Naive thymus-derived CD8-positive, alpha-beta T cell (primary cell): ENCODE measurements at places on chromosomes 7 and 10. TPM values are rescaled to one million over a fixed set of nuclear protein-coding genes. Genes with fewer than 3 reads are reported as not detected.

The IL2RA gene
- 1.4 TPM for total RNA-seq

The RASA4 gene
- total RNA-seq, result 60.9 TPM

The TAS2R4 gene
- 3.4 TPM for total RNA-seq

DNA sequence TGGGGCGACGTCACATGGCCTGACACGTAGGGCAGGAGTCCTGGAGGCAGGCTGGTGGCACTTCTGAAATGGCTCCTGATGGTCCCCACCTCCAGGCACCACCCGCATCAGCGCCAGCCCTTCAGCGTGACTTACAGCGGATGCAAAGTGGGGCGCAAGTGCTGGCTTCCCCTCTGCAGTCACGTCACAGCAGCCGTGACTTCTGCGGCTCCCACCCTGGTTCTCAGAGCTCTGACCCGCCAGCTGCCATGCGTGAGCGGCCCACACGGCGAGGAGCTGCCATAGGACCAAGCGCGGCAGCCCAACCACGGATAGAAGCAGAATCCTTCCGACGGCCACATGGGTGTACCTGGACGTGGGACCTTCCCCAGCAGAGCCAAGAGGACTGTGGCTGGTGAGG, 159.0 kb downstream of the ELFN1 start:
- no peak for DNase-seq
- no peak overlapping the region for H3K4me3 ChIP-seq
- H3K4me1 ChIP-seq, result peaks cover 10% of the 10 kb centered on the region
- no peak overlapping the region for H3K27ac ChIP-seq

DNA sequence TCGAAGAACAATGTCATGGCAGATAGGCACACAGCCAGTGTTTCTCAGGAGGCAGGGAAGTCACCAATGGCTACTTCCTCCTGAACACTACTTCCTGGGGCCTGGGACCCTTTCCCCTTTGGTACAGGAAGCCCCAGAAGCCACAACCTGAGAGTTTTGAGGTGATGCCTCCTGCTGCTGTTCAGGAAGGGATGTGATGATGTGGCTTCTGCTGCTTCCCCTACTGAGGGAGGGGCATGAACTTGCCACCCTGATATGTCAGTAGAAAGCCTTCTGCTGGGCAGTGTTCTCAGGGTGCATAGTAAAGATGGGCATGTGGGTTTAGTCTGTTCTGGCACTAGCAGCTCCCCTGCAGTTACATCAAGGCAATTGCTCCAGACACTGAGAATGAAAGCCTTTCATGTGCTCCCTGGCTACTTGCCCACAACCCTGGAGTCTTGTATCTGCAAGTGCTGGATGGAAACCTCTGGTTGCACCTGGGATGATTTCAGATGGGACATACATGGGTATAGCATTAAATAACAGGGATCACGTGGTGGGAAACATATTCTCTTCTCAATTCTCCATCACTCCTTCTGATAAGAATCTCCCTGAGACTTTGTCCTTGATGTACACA, 69.3 kb downstream of the ADRA2A start:
- H3K4me1 ChIP-seq, result peaks cover 12% of the 10 kb centered on the region
- no peak overlapping the region for H3K27ac ChIP-seq
- no peaks in the 10 kb centered on the region for H3K36me3 ChIP-seq

- H3K4me3 ChIP-seq, result peak overlapping the region; percentile 90
- no peaks in the 10 kb centered on the region for H3K27me3 ChIP-seq
- DNase-seq, result no peak
- no peaks in the 10 kb centered on the region for H3K36me3 ChIP-seq
- peak overlapping the region; percentile 99 for H3K27ac ChIP-seq
Measured at GRCh38 chr10:45418417-45418848, 44.4 kb downstream of the ALOX5 start.

DNA sequence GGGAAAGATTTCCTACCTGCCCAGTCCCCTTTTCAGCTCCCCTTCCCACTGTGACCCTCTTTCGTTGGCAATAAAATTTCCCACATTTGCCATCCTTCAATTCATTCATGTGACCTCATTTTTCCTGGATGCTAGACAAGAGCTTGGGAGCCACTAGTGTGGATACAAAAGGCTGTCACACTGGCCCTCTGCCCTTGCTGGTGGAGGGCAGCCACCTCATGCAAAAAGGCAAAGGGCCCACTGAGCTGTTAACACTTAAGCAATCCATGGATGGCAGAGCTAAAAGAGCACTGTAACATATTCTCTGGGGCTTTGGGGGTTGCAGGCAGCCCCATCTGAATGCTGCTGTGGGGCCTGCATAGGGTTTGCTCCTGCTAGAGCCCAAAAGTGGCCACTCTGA, 315.1 kb downstream of the NEBL start:
- H3K4me1 ChIP-seq, result no peaks in the 10 kb centered on the region
- no peaks in the 10 kb centered on the region for H3K27me3 ChIP-seq
- DNase-seq, result no peak
- H3K36me3 ChIP-seq, result no peaks in the 10 kb centered on the region

DNA sequence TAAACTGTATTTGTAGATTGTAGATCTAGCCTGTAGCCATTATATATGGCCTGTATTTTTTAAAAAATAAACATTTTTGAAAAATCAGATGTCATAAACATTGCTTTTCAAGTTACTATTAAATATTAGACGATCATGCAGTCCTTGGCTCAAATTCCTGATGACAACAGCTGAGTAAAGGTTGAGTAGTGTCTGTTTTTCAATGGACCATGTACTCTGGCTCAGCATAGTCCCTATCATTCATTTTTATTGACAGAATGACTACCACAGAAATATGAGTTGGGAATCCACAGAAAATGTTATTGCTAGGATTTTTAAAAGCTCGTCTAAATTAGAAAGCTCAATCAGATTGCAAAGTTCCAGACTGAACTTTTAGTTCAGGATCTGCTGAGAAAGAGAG, 145.4 kb downstream of the SORCS1 start:
- no peak overlapping the region for H3K4me3 ChIP-seq
- no peaks in the 10 kb centered on the region for H3K27me3 ChIP-seq
- no peaks in the 10 kb centered on the region for H3K36me3 ChIP-seq
- H3K4me1 ChIP-seq, result no peaks in the 10 kb centered on the region

DNA sequence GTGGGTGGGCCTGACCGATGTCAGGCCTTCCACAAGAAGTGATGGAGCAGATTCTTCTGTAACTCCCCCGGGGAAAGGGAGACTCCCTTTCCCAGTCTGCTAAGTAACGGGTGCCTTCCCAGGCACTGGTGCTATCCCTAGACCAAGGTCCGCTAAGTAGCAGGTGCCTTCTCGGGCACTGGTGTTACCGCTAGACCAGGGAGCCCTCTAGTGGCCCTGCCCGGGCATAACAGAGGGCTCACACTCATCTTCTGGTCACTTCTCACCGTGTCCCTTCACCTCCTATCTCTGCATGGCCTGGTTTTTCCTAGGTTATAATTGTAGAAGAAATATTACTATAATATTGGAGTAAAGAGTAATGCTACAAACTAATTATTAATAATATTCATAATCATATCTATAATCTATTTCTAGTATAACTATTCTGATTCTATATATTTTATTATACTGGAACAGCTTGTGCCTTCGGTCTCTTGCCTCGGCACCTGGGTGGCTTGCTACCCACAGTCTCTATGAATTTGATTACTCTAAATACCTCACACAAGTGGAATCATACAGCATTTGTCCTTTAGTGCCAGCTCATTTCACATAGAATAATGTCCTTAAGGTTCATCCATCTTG, 1378.7 kb downstream of the XPNPEP1 start:
- H3K4me1 ChIP-seq, result no peaks in the 10 kb centered on the region
- no peak for DNase-seq

GRCh38 chr10:77359287-77359691, 278.3 kb downstream of the KCNMA1 start:
- no peak overlapping the region for H3K27ac ChIP-seq
- no peaks in the 10 kb centered on the region for H3K27me3 ChIP-seq
- no peaks in the 10 kb centered on the region for H3K36me3 ChIP-seq
- no peak for DNase-seq
- H3K4me3 ChIP-seq, result no peak overlapping the region

GRCh38 chr10:112728118-112728883, 221.7 kb upstream of the TCF7L2 start:
- no peak overlapping the region for H3K27ac ChIP-seq
- H3K4me1 ChIP-seq, result no peaks in the 10 kb centered on the region
- peaks cover 7% of the 10 kb centered on the region for H3K36me3 ChIP-seq
- H3K27me3 ChIP-seq, result no peaks in the 10 kb centered on the region
- H3K4me3 ChIP-seq, result no peak overlapping the region

DNA sequence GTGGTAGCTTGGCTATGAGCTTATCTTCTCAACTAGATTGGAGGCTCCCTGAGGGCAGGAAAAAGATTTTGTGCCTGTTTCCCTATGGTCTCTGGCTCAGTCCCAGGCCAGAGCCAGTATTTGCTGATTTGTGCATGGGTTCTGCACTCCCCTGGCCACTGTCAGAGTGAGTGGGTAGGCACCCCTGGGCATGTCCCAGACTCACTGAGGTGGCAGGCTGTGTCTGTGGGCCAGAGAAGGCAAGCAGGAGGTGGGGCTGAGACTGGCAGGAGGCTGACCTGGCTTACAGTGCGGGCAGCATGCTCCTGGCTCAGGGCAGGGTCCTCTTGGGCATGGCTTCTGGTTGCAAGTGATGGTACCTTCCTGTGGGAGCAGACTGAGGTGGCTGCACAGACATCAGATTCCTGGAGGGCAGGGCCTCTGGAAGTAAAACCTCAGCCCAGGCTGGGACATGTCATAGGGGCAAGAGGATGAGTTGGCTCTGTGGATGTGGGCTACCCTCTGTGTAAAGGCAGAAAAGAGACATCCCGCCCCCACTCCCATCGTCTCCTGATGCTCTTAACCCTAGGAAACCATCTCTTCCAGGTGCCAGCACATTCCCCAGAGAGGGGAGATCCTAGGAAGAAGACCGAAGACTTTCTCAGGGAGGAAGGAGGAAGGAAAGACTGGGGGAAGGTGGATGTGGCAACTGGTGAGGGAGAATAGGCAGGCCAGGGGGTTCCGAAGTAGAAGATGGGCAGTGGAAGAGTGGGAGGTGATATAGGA, 4.3 kb downstream of the KCP start:
- H3K4me3 ChIP-seq, result peak overlapping the region; percentile 38
- H3K27me3 ChIP-seq, result peaks cover 5% of the 10 kb centered on the region
- H3K36me3 ChIP-seq, result no peaks in the 10 kb centered on the region
- peaks cover 14% of the 10 kb centered on the region for H3K4me1 ChIP-seq
- no peak for DNase-seq

DNA sequence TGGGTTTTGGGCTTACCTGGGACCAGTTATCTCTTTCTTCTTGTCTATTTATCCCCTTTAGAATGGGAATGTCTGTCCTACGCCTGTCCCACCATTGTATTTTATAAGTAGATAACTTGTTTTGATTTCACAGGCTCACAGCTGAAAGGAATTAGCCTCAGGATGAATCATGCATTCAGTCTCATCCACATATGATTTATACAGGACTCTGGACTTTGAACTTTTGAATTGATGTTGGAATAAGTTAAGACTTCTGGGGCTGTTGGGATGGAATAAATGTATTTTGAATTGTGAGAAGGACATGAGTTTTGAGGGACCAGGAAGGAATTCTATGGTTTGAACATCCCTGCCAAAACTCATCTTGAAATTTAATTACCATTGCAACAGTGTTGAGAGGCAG, 112.6 kb downstream of the AMPH start:
- no peaks in the 10 kb centered on the region for H3K4me1 ChIP-seq
- peaks cover 1% of the 10 kb centered on the region for H3K27me3 ChIP-seq
- peaks cover 13% of the 10 kb centered on the region for H3K36me3 ChIP-seq
- H3K4me3 ChIP-seq, result no peak overlapping the region

DNA sequence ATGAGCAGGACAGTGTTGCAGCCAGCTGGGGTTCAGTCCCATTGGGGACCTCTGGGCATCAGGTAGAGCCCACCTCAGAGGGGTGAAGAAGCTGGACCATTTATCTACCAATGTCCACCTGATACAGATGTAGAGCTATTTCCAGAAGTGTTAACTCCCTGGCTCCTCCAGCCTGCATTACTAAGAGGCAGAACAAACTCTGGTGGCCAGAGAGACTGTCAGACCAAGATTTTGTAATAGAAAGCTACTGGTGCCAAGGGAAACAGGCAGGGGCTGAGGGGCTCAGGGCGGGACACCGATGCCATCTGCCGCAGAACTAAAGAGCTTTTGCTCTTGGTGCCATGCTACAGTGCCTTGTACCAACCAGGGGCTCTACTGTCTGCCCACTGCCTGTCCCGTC, 268.2 kb upstream of the HABP2 start:
- DNase-seq, result no peak
- H3K4me1 ChIP-seq, result no peaks in the 10 kb centered on the region
- H3K27me3 ChIP-seq, result no peaks in the 10 kb centered on the region

DNA sequence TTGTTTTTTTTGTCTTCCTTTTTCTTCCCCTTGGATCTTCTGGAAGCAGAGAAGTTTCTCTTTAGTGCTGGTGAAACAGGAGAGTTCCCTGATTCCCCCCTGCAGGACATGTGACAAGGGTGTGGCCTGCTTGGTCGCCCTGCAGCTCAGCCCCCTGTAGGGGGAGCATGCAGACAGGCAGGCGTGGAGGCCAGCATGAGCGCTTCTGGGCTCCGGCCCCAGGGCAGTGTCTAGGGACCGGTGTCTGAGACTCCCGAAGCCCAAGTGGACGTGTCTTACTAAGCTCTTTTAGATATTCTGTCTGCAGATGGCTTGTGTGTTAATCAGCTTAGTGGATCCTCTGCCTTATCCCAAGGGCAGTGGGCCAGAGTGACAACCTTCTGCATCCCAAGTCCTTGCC, 26.1 kb downstream of the PRSS58 start:
- H3K36me3 ChIP-seq, result no peaks in the 10 kb centered on the region
- peaks cover 4% of the 10 kb centered on the region for H3K27me3 ChIP-seq
- no peak overlapping the region for H3K27ac ChIP-seq

DNA sequence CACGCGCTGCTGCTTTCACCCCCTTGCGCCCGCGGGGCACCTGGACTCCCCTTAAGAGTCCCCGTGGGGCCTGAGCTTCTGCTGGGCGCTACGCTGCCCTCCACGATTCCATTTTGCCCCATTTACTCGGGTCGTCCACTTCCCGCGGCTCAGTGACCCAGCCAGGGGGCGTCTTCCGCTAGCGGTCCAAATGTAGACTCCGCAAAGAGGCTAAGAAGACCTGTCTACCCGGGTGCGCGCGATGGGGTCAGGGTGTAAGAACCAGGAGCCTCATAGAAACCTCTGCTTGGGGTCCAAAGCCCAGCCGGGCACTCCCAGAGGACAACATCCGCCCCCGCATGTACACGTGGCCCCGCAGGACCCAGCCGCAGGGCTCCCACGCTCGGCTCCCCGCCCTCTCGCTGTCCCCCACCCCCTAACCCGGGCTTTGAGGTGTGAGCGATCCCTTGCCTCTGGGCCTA, 5.2 kb upstream of the HMX2 start:
- no peak for DNase-seq
- peaks cover 71% of the 10 kb centered on the region for H3K4me1 ChIP-seq
- peak overlapping the region; percentile 66 for H3K4me3 ChIP-seq
- H3K36me3 ChIP-seq, result no peaks in the 10 kb centered on the region
- H3K27me3 ChIP-seq, result peaks cover 70% of the 10 kb centered on the region

DNA sequence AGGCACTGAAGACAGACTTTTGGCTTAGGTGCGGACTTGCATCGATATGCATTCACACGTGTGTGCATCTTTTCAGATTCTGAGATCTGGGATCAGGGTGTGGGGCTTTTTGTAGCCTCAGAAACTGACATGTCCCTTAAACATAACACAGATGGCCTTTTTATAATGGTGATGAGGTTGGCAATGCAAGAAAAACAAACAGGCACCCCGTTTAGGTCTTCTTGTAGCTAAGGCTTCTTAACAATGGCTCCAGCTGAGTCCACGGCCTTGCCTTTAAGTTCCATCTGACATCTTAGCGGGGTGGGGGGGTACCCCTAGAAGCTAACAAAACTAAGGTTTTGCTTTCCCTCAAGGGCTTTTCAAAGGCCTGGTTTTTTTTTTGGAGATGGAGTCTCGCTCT, 146.3 kb downstream of the PRPF18 start:
- H3K4me3 ChIP-seq, result no peak overlapping the region
- H3K36me3 ChIP-seq, result no peaks in the 10 kb centered on the region
- H3K27me3 ChIP-seq, result no peaks in the 10 kb centered on the region
- no peaks in the 10 kb centered on the region for H3K4me1 ChIP-seq

- H3K4me3 ChIP-seq, result no peak overlapping the region
- no peak for DNase-seq
- no peak overlapping the region for H3K27ac ChIP-seq
- no peaks in the 10 kb centered on the region for H3K4me1 ChIP-seq
Measured at GRCh38 chr7:151951672-151952338, 4.4 kb upstream of the GALNTL5 start.
